ENCODE measurements at places on chromosomes 11 and 22. TPM values are rescaled to one million over a fixed set of nuclear protein-coding genes. Genes with fewer than 3 reads are reported as not detected.

MDK gene
- polyA plus RNA-seq = 18.6 TPM

VWA5A gene
- 15.0 TPM for polyA plus RNA-seq

GLB1L2 gene
- 1.3 TPM for polyA plus RNA-seq

GSTT4 gene
- not detected for polyA plus RNA-seq

Data from adipose tissue (tissue), 3 donors.